ENCODE measurements at places on chromosomes 11 and 22.

GRCh38 chr22:40289991-40290459 is 56.3 kb upstream of the ADSL start:
- no peak for DNase-seq

DNA sequence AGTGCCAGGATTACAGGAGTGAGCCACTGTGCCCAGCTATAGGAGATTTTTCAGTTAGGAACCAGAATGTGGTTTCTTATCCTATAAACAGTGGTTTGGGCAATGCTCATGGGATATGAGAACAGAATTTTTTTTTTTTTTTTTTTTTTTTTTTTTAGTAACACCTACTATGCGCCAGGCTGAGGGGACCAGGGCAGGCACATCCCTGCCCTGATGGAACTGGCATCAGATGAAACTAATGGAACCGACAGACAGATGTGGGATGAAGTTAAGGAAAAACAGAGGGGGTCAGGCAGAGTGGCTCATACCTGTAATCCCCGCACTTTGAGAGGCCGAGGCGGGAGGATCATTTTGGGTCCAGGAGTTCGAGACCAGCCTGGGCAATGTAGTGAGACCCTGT is 4.9 kb downstream of the SEC14L4 start:
- DNase-seq, result no peak

DNA sequence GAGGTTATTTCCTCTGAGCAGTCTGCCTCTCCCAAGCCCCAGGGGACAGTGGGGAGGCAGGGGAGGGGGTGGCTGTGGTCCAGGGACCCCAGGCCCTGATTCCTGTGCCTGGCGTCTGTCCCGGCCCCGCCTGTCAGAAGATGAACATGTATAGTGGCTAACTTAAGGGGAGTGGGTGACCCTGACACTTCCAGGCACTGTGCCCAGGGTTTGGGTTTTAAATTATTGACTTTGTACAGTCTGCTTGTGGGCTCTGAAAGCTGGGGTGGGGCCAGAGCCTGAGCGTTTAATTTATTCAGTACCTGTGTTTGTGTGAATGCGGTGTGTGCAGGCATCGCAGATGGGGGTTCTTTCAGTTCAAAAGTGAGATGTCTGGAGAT is 3.1 kb downstream of the PIM3 start:
- DNase-seq, result no peak

- DNase-seq, result no peak
These were observed 20.1 kb upstream of the ADORA2A start for GRCh38 chr22:24407278-24407665.

GRCh38 chr11:102111787-102112508 is 1.7 kb downstream of the YAP1 start:
- DNase-seq, result no peak

- no peak for DNase-seq
These were observed 75.7 kb upstream of the ANO1 start for GRCh38 chr11:70002433-70002832.
